ENCODE measurements at places on chromosomes 2 and 18. TPM values are rescaled to one million over a fixed set of nuclear protein-coding genes. Genes with fewer than 3 reads are reported as not detected.

The MC4R gene
- total RNA-seq = not detected

The LOXHD1 gene
- total RNA-seq = not detected

The PER2 gene
- 11.3 TPM for total RNA-seq

The TMEFF2 gene
- under 0.01 TPM for total RNA-seq

The AGXT gene
- total RNA-seq = not detected

The IL36B gene
- total RNA-seq = under 0.01 TPM

The GBX2 gene
- not detected for total RNA-seq

The MAL gene
- 4.1 TPM for total RNA-seq

The HNMT gene
- 2.1 TPM for total RNA-seq

Data from nasal cavity respiratory epithelium epithelial cell of viscerocranial mucosa (primary cell).